Urothelium cell line (cell line): ENCODE measurements at places on chromosomes 13 and 19.

GRCh38 chr19:16721051-16721450 is 1.4 kb downstream of the NWD1 start:
- DNase-seq, result no peak

GRCh38 chr13:90652036-90652435 is 695.5 kb upstream of the MIR17HG start:
- no peak for DNase-seq

DNA sequence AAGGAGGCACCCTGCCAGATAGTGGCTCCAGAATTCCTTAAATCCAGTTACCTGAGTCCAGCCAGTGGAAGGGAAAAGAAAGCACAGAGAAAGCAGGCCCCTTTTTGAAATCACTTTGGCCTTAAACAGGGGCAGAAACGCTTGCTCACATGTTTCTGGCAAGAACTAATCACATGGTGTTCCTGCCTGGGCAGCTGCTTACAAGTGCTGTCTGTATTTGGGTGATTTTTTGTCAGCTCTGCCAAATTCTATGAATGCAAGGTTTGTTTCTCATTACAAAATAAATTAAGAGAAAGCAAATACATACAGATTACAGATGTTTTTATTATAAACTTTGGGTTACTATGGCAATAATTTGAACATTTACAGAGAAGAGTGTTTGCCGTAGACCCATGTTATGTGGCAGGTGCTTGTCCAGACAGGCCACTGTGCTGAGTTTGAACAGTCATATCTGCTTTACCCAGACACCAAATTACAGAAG is 1237.8 kb downstream of the SLITRK5 start:
- no peak for DNase-seq

DNA sequence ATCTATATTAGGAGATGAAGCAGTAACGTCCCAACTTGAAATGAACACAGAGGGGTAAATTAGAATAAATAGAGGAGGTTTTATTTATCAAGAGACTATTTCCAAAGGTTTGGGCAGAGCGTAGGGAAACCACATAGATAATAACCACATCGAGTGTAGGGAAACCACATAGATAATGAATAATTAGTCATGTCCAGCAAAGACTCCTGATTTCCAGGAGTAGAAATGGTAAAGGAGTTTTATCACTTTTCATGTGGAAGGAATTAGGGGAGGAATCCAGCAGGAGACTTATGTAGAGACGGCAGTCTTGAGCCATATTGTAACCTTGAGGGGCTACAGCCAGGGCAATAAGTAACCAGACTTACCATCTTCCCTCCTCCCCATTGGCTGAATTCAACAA is 136.3 kb upstream of the CSNK1A1L start:
- DNase-seq, result no peak

- DNase-seq, result no peak
Measured at GRCh38 chr13:99340638-99341037, 33.4 kb upstream of the GPR183 start.

DNA sequence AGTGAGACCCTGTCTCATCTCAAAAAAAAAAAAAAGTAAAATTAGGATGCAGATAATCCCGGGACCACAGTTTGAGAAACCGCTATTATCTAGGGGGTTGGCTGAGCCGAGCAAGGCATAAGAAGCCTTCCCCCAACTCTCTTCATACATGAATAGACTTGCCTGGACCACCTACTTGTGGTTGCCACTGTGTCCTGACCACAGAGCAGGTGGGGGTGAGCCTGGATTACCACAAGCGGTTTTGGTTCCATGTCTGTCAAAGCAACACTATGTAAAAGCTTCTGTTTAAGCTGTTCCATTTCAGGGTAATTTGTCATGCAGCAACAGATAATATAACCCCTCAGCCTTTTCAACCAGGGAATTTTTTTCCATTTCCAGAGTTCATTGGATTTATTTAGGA is 3.3 kb upstream of the NAPA start:
- DNase-seq, result peak; percentile 40

DNA sequence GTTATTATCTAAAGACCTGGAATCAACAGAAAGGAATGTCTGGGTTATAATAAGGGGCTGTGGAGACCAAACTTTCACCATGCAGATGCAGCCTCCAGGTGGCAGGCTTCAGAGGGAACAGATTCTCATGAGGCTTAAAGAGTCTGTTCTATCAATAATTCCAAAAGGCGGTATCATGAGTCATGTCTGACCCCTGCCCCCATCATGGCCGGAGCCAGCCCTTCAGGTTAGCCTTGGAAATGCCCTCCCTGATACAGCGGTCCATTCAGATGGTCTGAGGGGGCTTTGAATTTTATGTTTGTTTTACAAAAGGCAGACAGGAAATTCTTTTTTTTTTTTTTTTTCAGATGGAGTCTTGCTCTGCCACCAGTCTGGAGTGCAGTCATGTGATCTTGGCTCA is 21.7 kb upstream of the LAMP1 start:
- peak; percentile 60 for DNase-seq

- DNase-seq, result no peak
Measured at GRCh38 chr13:100870898-100871297, 196.3 kb upstream of the TMTC4 start.

- DNase-seq, result no peak
Measured at GRCh38 chr13:41565846-41566245, 108.5 kb downstream of the RGCC start.

DNA sequence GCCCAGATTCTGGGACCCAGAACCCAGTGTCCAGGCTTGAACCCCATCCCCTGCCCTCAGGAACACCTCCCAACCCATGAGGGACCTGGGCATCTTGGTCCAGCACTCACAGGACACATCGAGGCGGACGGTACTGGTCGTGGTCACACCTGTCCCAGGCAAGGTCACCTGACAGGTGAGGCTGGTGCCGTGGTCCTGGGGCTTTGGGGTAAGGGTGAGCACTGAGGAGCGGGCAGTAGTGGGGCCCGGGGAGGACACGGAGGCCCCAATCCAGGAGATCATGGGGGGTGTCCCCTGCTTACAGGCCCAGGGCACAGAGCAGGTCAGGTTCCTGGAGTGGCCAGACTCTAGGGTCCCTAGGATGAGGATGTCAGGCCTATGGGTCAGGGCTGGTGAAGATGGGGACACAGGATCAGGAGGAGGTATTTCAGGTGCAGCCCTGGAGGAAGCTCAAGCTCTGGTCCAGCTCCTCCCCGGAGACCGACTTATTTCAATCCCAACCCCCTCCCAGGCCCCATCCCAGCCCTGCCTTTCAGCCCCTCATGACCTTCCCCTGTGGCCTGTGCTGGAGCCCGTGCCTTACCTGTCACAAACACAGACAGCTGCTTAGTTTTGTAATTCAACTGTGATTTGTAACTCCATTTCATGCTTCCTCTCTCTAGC is 772 bp downstream of the SIGLEC8 start:
- no peak for DNase-seq

- DNase-seq, result no peak
Measured at GRCh38 chr13:100855151-100855550, 180.6 kb upstream of the TMTC4 start.

- DNase-seq, result no peak
Measured at GRCh38 chr19:56806639-56807038, 33.9 kb downstream of the PEG3 start.

DNA sequence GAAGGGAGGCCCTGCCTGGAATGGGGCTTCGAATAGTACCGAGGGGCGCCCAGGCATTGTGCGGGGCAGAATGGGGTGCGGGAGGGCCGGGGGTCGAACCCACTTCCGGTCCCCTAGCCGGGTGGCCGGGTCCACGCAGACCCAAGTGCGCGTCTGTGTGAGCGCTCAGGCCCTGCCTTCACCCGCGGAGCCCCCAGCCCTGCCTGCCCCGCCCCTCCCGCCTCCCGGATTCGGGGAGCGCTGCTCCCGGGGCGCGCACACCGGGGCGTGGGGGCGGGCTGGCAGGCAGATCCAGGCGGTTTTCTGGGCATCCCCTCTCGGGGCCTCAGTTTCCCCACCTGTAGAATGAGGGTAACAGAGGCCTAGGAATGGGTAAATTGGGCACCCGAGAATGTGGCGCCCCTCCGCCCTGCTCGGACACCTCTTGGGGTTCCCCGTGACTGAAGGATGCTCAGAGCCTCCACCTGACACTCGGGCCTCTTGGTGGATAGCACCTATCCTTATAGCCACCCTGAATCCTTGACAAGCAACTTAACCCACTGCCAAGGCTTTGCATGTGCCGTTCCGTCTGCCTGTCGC is 682 bp downstream of the PIK3R2 start:
- DNase-seq, result no peak

GRCh38 chr19:10290876-10291553 is 1.3 kb downstream of the ICAM5 start:
- no peak for DNase-seq

DNA sequence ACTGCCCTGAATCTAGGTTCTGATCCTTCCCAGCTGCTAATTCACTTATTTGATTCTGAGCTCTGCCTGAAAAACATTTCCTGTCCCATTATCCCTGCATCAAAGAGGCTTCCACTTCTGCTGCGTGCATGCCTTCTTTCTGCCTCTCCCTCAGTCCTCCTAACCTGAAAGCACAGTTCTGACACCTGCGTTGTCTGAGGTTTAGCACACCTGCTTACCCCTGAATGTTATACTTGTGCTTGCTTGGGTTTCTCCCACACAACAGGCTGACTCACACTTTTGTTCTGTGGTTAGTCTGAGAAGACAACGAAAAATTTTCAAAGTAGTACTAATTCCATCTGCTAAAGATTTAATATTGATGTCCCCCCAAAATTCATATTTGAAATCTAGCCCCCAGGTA is 3.1 kb upstream of the SOHLH2 start:
- no peak for DNase-seq

- no peak for DNase-seq
Measured at GRCh38 chr19:50322931-50323781, 6.0 kb downstream of the KCNC3 start.

DNA sequence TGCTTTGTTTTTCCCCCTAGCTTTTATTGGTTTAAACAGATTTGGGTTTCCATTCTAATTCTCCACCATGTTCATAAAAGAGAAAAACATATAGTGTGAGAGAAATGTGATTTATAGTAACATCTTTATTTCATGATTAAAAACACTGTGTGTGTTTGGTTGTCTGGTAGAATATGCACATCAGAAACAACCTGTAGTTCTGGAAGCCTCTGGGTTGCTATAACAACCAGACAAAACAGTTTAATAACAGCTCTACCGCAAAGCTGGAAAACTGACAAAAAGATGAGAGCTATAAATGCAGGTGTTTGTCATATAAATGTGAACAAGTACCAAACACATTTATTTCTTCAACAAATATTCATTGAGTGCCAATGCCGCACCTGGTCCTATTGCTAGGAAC is 9.8 kb downstream of the KBTBD6 start:
- DNase-seq, result peak; percentile 8

DNA sequence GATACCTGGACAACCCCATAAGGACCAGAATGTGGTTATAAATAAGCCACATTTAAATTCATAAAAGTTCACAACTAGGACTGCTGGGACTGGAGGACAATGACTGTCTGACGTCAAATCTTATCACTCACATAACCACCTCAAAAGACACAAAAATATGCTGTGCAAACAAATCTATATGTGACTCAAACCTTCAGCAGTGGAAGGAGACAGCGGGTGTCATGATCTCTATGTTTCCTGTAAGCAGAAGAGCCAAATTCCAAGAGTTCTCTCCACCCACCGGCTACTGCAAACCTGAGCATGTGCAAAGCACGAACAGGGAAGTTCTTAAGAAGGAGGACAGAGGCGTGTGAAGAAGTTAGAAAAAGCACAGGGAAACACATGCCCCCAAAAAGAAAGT is 113.2 kb downstream of the MYCBP2 start:
- no peak for DNase-seq

GRCh38 chr19:13428352-13428751 is 77.9 kb downstream of the CACNA1A start:
- no peak for DNase-seq

- DNase-seq, result no peak
Measured at GRCh38 chr13:80524447-80525215, 183.7 kb upstream of the SPRY2 start.

DNA sequence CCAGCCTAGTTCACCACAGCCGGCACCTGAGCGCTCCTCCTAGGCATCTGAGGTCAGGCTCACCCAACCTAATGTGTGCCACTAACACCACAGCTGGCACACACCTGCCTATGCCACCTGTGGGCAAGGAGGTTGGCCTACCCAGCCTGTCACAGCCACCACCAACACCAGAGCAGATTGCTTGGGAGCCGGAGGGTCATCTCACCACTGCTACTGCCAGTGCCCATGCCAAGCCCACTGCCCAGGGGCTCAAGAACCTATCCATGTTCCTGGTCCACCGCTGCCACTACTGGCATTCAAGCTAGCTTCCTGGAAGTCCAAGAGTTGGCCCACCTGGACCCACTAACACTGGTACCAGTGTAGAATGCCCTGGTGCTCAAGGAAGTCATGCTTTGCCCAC is 42.5 kb downstream of the F2RL3 start:
- no peak for DNase-seq

DNA sequence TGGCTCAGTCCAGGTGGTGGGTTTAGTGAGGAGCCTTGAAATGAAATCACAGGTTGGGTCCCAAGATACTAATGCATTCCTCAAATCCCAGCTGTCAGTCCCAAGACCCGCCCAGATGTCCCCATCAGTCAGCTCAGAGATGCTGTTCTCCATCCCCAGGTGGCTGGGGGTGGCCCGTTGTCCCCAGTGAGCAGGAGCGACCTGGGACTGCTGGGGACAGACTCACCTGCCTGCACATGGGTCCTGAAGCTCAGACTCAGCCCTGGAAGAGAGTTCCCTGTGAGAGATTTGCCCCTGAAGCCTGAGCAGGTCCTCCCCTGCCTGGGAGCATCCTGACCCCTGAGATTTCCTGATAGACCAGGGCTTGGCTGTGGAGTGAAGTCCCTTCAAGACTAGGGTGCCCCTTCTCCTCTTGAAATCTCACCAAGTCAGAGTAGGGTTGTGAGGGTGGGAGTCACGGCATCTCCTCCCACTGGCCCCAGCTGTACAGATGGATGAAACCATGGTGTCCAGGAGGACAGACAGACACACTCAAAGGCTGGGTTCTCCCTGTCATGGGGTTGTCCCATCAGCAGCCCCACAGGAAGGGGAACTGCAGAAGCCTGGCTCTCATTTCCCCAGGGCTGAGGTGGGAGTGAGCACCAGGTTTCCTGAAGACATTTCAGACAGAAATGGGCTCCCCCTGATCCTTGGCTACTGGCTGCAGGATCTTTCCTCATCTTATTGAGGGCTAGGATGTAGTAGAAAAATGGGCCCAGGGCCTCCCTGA is 14.4 kb downstream of the LILRA5 start:
- DNase-seq, result no peak

DNA sequence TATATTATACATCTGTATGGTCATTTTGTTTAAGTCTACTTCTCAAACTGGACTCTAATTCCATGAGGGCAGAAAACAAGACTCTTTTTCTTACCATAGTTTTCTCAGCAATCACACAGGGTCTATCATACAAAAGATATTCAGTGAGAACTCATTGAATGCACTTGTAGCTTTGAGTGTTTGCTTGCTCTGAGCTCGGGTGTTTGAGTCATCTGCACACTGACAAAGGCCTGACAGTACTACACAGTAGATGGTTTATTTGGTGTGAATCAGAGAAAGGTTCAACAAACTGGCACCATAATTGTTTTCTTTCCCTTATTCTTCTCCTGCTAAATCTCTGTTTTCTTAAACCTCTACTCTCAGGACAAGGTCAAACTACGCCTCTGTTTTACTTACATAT is 586.4 kb downstream of the LMO7 start:
- no peak for DNase-seq
